ENCODE measurements at places on chromosomes 6 and 20.
A peak's percentile ranks its signal among the peaks of the same experiment; 100 is the strongest.

- peak; percentile 4 for DNase-seq
Observed at GRCh38 chr6:25660512-25660911, 8.5 kb downstream of the SCGN start.

GRCh38 chr6:11683871-11684270, 94.7 kb downstream of the ADTRP start:
- no peak for DNase-seq

DNA sequence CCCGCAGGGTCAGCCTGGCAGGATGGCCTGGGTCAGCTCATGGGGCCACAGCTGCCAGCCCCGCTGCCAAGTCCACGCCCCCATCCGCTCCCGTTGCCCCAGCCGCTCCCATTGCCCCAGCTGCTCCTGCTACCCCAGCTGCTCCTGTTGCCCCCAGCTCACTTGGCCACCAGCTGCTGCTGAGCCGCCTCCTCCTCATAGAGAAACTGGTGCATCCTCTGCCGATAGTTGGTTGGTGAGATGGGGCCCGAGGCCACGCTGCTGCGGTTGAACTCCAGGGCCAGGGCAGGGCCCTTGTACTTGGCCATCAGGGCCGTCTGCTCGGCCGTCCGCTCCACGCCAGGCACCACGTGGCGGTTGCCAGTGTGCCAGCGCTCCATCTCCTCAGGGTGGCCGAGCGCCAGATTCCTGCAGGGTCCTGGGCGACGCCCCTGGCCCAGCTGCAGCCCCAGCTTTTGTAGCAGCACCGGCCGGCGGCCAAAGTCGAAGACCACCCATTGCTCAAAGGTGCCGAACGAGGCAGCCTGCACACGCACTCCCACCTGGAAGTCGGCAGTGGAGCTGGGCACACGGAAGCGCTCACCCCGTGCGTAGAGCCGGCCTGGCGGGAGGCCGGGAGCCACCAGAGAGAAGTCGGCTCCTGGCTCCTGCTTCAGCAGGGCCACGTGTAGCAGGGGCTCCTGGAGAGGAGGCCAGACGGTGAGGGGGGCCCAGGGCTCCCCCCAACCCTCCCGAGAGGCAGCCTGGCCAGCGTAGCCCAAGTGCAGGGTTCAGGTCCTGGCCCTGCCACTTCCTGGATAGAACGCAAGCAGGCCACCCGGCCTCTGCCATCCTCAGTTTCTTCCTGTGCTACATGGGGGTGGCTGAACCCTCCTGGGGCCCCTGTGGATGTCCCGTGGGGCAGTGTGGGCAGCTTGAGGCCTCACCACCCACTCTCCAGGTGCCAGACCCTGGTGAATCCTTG, 4.8 kb downstream of the HELZ2 start:
- no peak for DNase-seq

- no peak for DNase-seq
Observed at GRCh38 chr6:84416043-84416657, 188.7 kb upstream of the CEP162 start.

DNA sequence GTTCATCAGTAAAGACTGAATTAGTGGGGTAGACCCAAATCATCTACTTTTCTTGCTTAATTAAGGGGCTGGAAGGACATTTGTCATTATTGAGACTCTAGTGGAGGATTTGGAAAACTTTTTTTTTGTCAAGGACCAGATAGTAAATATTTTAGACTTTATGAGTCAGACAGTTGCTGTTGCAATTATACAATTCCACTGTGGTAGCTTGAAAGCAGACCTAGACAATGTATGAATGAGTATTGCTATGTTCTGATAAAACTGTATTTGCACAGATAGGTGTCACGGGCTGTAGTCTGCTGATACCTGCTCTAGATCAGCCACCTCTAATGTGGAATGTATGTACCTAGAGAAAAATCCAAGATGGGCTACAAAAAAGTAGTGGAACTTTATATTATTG, 175.0 kb downstream of the CARMIL1 start:
- DNase-seq, result no peak

DNA sequence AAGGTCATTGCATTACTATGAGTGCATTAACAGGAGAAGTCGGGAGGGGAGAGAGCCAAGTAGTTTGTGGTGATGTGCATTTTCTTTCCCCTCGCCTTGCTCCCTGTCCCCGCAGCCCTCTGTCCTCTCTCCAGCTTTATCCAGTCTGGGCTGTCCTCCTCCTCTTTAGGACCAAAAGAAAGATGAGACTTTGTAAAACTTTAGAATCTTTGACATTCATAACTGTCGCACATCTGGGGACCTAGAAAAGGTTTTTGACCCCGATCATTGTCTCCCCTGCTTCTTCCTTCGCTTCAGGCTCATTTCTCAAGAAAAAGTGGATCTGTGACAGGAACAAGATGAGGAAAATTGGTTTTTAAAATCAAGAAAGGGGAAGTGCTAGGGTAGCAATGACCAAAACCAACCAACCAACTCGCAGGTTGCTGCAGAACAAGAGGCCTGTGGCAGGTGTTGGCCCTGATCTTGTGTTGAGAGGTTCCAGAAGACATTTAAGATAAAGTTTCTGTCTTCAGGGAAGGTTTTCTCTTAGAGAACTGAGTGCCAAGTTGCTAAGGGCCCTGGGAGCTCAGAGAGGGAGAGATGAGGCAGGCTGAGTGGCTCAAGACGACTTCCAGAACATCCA, 17.6 kb downstream of the SYTL3 start:
- DNase-seq, result no peak

GRCh38 chr6:170439366-170440361, 113.4 kb downstream of the PSMB1 start:
- DNase-seq, result no peak

DNA sequence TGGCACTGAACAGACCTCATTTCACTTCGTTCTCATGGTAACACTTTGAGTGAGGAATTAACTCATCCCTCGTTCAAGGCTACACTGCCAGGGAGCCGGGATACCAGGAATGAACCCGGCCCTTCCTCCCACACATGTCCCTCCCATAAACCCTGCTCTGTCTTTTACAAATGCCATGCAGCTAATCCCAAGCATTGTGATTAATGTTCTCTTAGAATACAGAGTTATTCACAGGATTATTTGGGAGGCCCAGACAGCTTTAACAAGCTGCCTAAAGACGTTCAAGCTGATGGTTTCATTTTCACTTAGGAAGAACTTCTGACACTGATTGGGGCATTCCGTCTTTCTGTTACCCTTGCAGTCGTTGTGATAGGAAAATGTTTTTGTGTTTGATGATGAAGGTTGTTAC, 42.5 kb upstream of the CD83 start:
- DNase-seq, result no peak

GRCh38 chr20:19770375-19770774, 12.3 kb downstream of the RIN2 start:
- no peak for DNase-seq

DNA sequence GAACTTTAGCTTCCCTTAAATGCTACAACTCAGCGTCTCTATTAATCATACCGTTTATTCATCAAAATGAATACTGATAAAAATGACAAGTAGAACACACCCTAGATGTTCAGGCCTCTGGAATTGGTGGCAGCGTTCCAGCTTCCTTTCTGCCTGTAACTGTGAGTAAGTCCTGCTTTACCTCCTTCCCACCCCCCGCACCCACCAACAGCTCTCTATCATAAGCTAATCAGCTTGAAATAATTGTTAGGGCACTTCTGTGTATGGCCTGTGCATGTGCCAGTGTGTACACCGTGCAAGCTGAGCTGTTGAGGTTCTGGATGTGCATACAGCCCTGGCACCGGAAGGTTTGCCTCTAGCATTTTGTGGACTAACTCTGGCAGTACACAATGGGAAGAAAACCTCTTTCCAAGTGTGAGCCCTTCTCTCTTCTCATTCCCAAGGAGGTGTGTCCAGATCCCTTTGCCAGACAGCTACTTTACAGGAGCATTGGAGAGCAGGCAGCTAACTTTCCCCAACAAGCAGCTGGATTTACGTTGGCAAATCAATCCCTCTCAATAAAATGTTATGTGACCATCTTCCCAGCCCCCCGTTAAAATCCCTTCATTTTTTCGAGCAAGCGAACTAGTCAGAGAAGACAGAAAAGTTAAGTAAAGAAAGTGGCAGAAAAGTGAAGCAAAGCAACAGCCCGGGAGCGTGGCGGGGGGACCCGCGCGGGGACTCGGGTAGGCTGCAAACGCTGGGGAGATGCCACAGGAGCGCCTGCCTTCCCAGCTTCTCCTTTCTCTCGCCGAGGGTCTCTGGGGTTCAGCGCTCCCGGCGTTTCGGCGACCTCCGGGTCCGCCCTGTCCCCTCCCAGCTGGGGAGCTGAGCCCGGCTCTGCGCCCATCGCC, 803 bp upstream of the ADGRG6 start:
- no peak for DNase-seq

GRCh38 chr20:33640287-33640686, 21.8 kb upstream of the C20orf144 start:
- DNase-seq, result no peak

- no peak for DNase-seq
Observed at GRCh38 chr20:10075606-10076005, 40.8 kb downstream of the ANKEF1 start.
